ENCODE measurements at places on chromosomes 3 and 15.

DNA sequence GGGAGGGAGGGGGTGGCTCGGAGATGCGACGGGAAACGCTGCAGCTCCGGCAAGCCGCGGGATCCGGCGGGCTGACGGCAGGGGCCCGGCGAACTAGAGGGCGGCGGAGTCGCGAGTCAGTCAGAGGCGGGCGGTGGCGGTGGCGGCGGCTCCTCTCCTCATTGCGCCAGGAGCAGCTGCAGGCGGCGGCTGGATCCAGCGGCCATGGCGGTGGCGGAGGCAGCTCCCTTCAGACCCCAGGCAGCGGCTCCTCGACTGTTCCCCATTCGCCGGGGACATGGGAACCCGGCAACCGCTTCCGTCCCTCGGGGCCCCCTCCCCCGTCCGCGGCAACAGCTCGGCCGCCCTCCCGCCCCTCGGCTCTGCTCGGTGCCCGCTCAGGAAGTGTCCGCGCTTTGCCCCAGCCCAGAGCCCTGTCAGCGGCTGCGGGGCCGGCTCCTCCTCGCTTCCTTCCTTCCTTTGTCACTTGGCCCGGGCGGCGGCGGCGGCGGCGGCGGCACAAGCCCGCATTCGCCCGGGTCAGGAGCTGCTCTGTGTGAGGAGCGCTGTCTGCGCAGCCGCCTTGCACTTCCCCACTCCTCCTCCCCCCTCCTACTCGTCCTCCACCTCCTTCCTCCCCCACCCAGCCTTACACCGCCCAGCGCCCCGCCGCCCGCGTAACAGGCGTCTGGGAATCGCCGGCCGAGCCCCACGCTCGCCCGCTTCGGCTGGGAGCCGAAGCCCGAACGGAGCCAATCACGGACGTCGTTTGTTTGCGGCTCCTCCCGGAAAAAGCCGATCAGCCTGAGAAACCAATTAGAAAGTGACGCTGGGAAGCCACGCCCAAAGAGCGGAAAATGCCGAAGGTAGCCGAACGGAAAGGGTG, at the start of gene GSK3B:
GSK3B (minus strand) TSS at position 537 of the 865 bp plus-strand sequence. CDS start 1,013 bp downstream, outside the sequence.
- DNase-seq = no peak

DNA sequence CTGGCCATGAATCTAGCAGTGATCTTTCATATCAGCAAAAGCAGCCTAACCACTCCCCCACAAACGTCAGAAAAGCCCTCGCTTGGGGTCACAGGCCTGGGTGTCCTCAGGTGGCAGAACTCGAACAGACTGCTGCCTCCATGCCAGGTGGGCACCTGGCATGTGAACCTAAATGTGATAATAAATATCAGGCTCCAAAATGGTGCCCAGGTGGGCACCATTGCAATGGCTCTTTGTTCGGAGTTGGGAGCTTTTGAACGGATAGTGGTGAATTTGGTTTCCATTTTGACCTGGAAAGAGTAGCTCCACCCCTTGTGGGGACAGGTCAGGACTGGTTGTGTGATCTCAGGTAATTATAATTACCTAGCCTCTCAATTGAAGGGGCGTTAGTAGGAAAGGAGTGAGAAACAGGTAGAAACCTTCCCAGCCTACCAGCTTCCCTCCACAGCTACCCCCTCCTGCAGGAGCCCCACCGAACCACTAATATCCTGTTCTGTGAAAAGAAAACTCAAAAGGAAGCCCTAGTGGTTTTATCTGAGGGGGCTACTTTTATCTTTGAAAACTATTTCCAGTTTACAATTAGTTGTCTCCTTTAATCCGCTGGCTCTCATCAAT, 18.1 kb downstream of the MYO1E start:
- no peak for DNase-seq

DNA sequence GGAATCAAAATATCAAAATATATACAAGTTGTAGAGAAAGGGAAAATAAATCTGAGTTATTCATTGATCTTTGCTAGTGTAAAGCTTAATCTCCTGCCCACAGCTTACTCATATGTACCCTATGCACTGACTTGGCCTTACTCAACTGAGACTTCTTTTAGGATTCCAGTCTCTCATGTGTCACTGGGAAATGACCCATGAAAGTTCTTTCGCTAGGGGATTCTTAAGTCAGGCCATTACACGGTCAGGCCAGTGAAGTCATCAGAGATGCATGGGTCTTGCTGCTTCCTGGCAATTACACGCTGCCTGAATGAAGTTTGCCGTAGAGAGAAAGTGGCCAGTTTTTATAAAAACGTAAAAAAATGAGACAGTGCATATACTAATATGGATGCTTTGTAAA, 20.7 kb upstream of the LPP start:
- peak; percentile 89 for DNase-seq

DNA sequence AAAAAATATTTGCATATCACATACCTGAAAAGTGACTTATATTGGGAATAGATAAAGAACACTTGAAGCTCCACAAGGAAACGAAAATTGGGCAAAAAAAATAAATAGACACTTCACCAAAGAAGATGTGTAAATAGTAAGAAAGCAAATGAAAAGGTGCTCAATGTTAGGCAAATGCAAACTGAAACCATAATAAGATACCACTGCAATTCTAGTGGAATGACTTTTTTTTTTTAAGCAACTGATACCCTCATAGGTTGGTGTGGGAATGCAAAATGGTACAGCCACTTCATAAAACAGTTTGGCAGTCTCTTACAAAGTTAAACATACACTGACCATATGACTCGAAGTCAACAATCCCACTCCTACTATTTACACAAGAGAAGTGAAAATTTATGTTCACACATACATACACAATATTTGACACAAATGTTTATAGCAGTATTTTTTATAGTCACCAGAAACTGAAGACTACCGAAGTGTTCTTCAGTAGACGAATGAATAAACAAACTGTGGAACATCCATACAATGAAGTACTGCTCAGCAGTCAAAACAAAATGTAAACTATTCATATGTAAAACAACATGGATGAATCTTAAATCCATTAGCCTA, 176.3 kb downstream of the ZMAT3 start:
- DNase-seq = no peak

GRCh38 chr3:40451551-40451950, 5.6 kb upstream of the RPL14 start:
- DNase-seq = peak; percentile 7

DNA sequence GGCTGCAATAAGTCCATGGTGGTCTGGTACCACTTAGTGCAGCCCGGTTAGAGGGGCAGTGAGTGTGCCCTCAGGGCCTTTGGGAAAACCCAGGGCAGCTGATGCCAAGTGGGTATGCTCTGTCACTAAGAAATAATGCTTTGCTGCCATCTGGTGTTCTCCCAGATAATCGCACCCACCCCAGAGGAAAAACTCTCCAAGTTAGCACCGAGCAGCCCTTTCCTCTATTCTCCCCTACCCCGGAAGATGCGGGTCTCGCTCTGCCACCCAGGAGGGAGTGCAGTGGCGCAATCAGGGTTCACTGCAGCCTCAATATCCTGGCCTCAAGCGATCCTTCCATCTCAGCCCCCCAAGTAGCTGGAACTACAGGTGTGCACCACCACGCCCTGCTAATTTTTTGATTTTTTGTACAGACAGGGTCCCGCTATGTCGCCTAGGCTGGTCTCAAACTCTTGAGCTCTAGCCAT, 21.3 kb upstream of the DAPK2 start:
- DNase-seq = peak; percentile 42

DNA sequence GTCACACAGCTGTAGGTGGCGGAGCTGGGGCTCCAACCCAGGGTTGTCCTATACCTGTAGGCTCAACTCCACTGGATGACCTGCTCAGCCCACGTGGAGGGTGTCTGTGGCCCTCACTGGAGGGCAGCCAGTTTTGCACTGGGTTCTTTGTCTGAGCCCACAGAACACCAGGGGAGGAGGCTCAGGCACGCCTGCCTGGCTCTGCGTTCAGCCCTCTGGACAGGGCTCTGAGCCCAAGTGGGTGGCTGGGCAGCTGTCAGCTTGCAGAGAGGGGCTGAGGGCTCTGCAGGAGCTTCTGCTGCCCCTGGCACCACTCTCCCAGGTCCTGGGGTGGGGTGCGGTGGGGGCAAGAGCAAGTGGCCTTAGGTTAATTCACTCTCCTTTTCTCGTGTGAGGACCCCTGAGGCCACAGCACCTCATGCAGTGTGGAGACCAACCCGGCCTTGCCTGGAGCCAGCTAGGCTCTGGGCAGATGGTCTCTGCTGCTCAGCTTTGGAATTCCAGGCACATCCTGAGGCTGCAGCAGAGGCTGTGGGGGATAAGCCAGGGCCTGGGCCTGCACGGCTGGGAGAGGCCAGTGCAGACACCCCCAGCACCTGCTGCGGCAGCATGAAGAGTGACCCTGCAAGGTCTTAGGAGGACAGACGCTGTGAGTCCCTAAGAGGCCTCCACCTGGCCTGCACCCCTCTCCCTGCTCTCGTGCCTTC, 23.5 kb downstream of the DUSP7 start:
- DNase-seq = no peak

GRCh38 chr3:129211345-129211744, 27.6 kb upstream of the CNBP start:
- no peak for DNase-seq

GRCh38 chr3:108407886-108408285, 102.5 kb downstream of the MYH15 start:
- no peak for DNase-seq

GRCh38 chr15:46467041-46467440, 832.2 kb downstream of the SQOR start:
- no peak for DNase-seq

GRCh38 chr3:189567322-189567721, 63.9 kb upstream of the TP63 start:
- no peak for DNase-seq

- DNase-seq = no peak
Measured at GRCh38 chr3:74301056-74301455, 313.4 kb downstream of the CNTN3 start.

DNA sequence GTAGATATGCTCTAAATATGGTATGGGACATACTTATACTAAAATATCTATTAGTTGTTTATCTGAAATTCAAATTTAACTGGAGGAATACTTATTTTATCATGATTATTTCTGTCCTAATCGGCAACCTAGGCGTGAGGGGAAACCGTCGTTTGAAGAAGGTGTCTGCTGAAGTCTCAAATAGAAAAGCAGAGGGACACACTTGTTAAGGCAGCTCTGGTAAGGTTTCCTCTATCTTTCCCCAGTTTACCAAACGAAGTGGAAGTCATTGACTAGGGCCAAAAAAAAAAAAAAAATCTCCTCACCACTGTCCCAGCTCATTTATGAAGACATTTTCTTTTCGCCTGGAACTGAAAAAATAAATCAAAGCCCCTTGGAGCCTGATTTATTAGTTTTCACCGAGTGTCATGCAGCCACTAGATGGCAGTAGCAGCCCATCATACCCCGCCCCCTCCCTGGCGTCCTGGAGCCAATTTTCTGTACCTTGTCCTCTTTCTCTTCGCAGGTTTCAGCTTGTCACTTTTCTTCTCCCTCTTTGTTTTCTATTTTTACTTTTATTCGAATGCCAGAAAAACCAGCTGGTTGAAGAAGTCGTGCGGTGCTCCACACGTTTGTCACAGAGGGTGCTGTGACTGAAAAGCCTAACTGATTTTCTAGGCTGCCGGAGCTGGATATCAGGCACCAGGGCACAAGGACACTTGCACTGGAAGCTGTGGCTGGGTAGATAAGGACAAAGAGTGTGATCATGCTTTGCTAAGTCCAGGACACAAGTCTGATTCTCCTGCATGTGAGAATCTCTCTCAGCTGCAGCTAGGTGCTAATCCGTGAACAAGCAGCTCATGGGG, 238.7 kb downstream of the ZPLD1 start:
- peak; percentile 31 for DNase-seq

- peak; percentile 2 for DNase-seq
Measured at GRCh38 chr3:11727207-11727606, 83.5 kb upstream of the VGLL4 start.

- DNase-seq = no peak
Measured at GRCh38 chr3:37645517-37646380, 215.9 kb upstream of the CTDSPL start.

DNA sequence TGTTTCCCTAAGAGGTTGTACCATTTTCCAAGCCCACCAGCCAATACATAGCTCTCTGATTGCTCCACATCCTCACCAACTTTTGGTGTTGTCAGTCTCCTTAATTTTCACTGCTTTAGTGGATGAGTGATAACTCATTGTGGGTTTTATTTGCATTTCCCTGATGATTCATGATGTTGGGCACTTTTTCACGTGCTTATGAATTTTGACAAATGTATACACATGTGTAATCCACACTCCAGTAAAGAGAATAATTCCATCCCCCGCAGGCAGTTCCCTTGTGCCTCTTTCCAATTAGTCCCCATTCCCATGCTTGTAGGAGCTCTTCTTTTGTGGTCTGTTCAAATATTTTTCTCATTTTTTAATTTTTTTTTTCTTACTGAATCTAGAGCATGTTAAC, 52.4 kb downstream of the ANP32A start:
- DNase-seq = peak; percentile 50

DNA sequence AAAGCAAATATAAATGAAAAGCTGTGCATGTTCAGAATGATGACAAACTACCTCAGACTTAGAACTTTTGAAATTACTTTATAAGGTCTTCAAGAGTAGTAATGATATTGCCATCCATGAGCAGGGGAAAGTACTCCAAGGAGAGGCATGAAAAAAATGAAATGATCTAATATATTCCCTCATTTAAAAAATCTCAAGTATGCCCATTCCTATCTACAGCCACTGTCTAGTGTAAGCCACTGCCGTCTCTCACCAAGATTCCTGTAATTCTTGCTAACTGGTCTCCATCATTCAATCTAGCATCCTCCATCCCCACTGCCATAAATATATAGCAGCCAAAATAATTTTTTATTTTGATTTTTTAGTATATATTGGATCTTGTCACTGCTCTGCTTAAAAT, 258.8 kb downstream of the PLOD2 start:
- DNase-seq = no peak

GRCh38 chr15:45662375-45662774, 27.5 kb downstream of the SQOR start:
- no peak for DNase-seq

DNA sequence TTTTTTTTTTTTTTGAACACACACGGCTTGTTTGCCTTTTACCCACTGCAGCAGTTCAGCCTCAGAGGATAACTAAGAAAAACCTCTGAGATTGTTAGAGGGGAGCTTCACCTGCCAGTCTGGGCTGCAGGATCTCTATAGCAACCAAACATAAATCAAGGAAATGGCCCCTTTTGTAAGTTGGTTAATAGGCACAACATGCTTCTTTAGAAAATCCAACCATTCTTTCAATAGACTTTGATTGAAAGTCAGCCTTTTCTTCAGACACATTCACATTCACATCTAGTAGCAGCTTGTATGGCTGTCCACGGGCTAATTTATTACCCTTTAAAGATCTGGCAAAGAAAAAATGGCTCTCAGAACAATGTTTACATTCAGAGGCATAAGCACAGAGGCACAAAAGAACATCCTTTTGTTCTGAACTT, 136.6 kb upstream of the RARB start:
- DNase-seq = no peak

All from HCEC 1CT (cell line).